Stimulated activated CD8-positive, alpha-beta memory T cell treated with anti-CD3 and anti-CD28 coated beads, Interleukin-7, amount 100 ng/mL, for 1 hour (primary cell): ENCODE measurements at places on chromosomes 2 and 18.

GRCh38 chr2:193461431-193461934 is 1266.8 kb upstream of the TMEFF2 start:
- no peak for DNase-seq

DNA sequence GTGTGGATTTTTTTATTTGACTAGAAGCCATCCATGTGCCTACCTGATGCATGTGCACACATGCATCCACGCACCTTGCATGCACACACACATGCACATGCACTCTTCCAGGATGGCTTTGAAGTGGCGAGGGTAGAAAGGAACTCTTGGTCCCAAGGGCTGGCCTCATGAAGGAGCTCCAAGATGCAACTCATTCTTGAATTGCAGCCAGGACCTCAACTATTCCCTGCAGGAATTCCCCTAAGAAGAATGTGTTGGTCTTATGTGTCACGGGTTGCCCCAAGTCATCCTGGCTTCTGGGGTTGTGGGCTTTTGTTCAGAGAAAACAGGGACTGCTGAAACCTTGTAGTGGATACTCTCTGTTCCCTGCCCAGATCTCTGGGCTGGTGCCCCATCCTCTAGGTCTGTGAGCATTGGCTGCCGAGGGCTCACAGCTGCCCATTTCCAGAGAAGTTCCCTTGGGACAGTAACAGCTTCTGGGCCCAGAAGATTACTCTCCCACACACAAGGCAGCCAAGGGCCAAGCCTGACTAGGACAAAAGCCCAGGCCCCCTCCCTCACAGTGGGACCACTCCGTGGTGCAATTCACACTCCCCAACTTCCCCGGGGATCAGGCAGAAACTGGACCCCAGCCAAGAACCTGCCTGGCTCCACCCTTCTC is 137.6 kb downstream of the COPS8 start:
- DNase-seq: no peak

- DNase-seq: no peak
Measured at GRCh38 chr2:29443151-29443550, 327.9 kb downstream of the CLIP4 start.

DNA sequence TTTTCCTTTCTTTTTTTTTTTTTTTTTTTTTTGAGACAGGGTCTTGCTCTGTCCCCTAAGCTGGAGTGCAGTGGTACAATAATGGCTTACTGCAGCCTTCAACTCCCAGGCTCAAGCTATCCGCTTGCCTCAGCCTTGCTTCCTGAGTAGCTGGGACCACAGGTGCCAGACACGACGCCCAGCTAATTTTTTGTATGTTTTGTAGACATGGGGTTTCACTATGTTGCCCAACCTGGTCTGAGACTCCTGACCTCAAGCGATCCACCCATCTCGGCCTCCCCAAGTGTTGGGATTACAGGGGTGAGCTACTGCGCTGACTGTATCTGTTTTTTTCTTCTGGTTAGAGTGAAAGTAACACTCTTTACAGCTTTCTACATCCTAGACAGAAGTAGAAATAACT is 240.3 kb upstream of the FBXO11 start:
- DNase-seq: no peak

- no peak for DNase-seq
Measured at GRCh38 chr2:59077981-59078531, 836.9 kb upstream of the FANCL start.

- DNase-seq: no peak
Measured at GRCh38 chr2:233593201-233593600, 24.2 kb upstream of the UGT1A8 start.

GRCh38 chr2:202387608-202388342 is 11.6 kb downstream of the BMPR2 start:
- no peak for DNase-seq

GRCh38 chr2:221572821-221573429 is 821 bp upstream of the EPHA4 start:
- no peak for DNase-seq

DNA sequence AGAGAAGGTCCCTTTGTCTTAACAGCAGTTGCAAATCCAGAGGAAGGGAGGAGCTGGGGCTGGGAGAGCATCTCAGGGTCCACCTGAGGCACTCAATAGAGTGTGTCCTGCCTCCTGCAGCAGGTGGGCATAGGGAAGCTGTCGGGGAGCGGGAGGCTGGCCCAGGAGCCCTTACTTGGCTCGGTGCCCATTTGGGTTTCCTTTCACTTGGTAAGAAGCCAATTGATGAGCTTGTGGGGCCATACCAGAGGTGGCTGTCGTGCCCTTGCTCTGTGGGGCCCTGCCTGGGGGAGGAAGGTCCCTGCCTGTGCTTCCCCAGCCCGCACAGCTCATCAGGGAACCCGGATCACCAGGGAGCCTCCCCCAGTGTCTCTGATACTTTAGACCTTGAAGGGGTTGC is 229.7 kb downstream of the DYSF start:
- no peak for DNase-seq

GRCh38 chr18:48811401-48811800 is 139.4 kb downstream of the SMAD7 start:
- no peak for DNase-seq

DNA sequence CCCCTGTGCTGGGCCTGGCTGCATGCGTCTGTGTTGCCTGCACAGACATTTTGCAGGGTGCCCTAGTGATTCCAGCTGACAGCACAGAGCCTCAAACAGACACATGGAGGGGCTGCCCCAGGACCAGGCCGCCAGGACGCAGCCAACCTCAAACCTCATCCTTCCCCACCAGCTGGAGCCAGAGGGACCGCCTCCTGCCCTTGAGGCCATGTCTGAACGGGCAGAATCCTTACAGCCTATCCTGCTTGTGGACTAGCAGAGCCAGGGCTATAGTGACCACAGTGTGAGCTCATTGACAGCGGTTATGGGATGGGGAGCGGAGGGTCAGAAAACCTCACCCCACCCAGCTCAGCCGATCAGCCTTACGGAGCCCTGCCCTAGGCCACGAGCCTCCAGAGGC is 22.4 kb downstream of the ODC1 start:
- DNase-seq: no peak

GRCh38 chr2:128384956-128385355 is 66.3 kb upstream of the HS6ST1 start:
- no peak for DNase-seq
